AG04450 (cell line): ENCODE measurements at places on chromosomes 16 and 17.

DNA sequence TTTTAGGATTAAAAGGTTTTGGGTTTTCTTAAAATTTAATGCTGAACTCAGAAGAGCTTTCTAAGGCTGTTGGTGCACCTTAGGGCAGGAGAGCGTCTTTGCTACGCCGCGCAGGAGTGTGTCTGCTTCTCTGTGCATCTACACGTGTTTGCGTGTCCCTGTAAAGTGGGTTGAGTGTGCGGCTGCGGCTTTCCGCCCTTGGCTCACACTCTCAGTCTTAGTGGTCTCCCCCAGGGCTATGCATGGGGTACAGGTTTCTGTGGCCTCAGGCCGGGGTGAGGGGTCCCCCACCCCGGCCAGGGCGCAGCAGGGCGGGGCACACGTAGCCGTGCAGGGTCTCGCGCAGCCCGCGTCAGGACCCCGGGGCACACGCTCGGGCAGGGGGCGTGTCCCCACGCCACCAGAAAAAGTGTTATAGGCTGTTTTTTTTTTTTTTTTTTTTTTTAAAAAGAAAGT is 727 bp upstream of the TENT4B start:
- DNase-seq: no peak

GRCh38 chr17:21194226-21194625 is 19.7 kb downstream of the TMEM11 start:
- DNase-seq: no peak

- no peak for DNase-seq
Observed at GRCh38 chr17:13636951-13637350, 35.2 kb upstream of the HS3ST3A1 start.

DNA sequence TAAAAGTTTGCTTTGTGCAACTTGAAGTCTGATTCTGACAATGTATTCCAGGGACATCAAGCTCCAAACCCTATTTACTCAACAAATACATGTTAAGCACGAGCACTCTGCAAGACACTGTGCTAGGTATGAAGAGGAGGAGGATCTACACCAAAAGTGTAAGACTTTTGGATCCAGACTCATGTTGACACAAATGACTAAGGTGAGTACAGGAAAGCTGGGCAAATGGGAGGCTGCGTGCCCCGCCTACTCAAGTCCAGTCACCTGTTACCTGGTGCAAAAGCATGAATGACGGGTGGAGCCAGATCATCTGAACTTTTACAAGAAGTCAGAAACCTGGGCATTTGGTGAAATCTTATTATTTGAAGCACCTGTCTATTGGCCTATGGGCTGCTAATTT is 120.7 kb downstream of the ABCC12 start:
- DNase-seq: no peak

GRCh38 chr16:3574195-3574594 is 3.0 kb downstream of the NLRC3 start:
- DNase-seq: no peak

GRCh38 chr16:56711862-56712261 is 18.1 kb upstream of the NUP93 start:
- DNase-seq: no peak

DNA sequence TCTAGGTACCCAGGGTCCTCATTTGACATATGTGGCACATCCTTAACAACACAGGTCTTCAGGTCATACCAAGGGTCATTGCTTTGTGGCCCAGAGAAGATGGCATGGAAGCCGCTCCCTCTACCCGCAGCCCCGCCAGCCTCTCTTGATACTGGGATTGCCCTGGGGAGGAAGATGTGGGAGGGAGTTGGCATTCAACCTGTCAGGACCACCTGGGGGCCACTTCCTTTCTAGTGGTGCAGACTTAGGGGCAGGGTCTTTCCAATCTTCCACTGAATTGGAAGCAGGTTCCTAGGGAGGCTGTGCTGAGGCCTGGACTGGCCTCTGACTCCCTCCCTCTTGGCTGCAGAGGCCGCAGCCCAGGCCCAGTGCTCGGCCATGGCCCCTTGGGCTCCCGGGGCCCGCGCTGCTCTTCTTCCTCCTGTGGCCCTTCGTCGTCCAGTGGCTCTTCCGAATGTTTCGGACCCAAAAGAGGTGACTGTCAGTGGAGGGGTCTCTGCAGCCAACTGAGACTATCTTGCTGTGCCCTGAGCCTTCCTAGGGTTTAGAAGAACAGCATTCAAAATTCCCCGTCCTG is 5.1 kb upstream of the HEXIM1 start:
- DNase-seq: no peak

GRCh38 chr16:69725480-69726312 is 664 bp downstream of the NQO1 start:
- DNase-seq: no peak

GRCh38 chr17:73128496-73128895 is 36.0 kb upstream of the SLC39A11 start:
- no peak for DNase-seq

GRCh38 chr16:84819644-84820304 is at the start of gene CRISPLD2:
Gene CRISPLD2 (plus strand): TSS chr16:84819985. CDS start chr16:84838496, 18,511 bp downstream.
- peak; percentile 63 for DNase-seq

- DNase-seq: no peak
Observed at GRCh38 chr16:26594666-26595065, 472.1 kb upstream of the C16orf82 start.

DNA sequence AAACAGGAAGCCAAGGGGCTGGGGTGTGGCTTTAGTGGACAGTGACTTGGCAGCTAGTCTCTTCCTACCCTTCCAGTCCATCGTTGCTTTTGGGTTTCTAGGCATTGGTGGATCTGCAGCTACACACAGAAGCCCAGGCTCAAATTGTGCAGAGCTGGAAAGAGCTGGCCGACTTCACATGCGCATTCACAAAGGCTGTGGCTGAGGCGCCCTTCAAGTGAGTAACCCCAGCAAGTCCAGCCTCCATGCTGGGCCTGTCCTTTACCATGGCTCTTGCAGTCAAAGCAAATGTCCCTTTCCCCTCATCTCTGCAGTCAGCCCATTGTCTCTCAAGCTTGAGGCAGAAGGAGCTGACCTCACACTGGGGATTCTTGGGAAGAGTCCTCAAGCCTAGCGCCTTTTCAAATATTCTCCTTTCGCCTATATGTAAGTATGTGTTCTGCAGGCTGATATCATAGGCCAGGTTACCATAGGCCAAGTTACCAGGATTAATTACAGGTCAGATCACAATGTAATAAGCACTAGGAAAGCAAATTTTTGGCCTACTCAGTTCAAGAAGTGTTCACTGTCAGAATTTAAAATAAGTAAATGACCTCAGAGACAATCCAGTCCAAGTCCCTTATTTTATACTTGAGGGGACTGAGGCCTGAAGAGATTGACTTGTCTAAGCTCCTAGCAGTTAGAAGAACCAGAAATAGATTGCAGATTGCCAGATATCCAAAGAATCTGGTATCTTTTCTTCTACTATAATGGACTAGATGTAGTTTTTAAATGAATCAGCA is 6.5 kb downstream of the EME1 start:
- DNase-seq: no peak

GRCh38 chr17:68378268-68379176 is 78.8 kb downstream of the WIPI1 start:
- peak; percentile 78 for DNase-seq
